Mucosa of descending colon (tissue), 3 donors: ENCODE measurements at places on chromosomes 2 and 18.

- no peak for DNase-seq
These were observed 166.0 kb upstream of the DSEL start for GRCh38 chr18:67682516-67682915.

DNA sequence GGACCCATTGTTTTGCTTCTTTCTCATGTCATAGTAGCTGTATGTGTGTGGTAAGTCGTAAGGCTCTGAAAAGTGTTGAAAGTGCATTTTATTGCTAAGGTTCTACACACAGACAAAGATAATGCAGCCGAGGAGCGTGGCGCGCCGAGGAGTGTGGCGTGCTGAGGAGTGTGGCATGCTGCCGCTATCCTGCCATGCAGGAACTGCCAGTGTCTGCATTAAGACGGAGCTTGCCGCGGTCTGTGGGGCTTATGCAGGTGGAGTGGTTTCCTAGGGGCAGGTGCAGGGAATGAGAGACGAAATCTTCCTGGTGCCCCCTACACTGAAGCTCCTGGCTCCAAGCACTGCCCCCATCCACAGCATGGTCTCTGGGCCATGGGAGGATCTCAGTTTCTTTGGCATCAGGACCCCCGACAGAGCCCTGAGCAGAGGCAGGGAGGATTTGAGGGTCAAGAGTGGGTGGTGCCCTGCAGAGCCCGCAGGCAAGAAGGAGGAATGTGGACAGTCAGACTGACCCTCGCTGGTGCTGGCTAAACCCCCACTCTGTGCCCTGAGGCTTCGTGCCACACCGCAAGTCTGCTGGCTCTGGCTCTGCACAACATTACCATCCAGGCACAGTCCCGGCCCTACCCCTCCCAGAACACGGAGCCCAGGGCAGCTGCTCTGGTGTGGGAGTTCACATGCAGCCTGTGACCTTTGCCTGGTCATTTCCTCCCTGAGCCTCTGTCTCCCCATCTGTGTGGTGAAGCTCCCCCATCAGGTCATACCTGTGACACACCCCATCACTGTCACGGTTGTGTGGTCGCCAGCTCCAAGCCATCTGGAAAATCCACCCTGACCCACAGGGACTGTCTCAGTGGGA, 3.2 kb downstream of the SNED1 start:
- DNase-seq: peak; percentile 39

DNA sequence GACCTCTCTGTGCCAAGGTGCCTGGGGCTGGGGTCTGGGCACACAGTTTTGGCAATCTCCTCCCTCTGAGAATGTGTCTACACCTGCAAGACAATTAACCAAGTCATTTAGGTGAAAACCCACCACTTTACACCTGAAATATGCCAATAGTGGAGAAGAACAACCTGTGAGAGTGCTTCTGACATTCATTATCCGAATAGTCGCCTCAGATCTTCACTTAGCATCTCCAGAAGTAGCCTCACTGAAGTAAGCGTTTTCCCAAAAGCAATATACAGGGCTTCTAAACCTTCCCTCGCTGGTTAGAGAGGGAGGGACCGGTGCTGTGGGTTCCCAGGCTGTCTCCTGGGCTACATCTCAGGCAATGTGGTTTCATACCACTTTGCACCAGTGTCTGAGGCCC, 173.5 kb downstream of the DDX1 start:
- no peak for DNase-seq

DNA sequence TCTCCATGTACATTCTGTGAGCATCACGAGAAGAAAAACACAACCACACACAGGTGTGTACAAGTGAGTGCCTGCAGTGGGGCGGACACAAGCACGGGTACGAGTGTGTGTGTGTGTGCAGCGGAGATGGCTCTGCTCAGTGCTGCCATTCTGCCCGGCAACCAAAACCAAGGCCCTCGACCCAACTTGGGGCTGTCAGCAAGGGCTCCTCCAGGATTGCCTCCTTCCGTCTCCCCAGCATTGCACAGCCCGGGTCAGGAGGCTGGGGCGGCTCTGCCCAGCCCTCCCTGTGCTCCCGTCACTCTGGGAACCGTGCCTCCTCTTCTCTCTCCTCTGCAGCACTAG, 66.5 kb downstream of the PXDN start:
- no peak for DNase-seq

GRCh38 chr18:76495435-76496193, 572 bp upstream of the ZNF516 start:
- DNase-seq: peak; percentile 61

DNA sequence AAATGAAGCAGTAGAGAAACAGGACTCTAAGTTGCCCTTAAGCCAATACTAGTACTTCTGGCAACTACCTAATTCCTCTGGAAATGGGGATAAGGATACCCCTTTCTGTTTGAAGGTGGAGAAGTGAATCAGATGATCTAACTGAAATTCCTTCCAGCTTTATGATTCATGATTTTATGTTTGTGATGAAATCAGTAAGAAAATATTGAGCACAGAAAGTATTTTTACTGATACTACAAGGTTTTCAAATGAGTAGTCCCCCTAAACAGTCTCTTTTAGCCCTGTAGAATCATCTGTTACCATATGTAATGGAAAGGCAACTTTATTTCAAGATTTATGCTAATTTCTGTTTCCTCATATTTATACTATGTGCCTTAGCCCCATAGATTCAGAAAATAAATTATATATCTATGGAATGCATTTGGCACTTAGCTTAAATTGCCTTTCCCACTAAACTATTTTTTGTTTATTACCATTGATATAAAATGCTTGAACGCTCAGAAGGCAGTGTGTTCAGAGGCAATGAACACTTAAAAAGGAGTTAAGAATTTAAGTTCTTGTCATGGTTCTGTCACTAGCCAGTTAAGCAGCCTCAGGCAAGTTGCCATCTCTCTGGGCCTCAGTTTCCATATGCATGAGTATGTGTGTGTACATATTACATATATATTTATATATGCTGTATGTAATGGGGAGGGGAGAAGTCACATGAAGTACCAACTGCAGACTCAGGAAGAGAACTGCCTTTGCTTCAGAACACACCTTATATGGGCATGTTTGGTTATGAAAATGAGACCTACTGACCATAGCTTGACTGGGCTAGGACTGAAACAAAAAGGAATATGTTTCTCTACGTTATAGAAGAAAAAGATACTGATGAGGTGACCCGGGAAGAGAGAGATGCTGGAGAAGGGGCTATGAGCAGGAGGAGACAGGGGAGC, 97.7 kb downstream of the CDC42EP3 start:
- no peak for DNase-seq

DNA sequence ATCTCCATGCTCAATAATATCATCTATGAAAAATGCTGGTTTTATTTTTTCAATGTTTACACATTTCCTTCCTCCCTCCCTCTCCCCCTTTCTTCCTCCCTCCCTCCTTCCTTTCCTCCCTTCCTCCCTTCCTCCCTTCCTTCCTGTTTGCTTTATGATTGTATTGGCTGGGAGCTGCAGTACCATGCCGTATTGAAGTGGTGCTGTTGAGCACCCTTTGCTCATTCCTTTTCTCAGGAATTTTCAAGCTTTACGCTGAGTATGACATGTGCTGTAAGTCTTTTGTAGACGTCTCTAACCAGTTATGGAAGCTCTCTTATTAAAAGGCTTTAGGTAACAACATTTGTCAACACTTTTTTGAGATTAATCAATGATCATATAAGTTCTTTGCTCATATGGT, 100.4 kb downstream of the SNTG2 start:
- DNase-seq: no peak
